ENCODE measurements at places on chromosomes 3 and 15.

DNA sequence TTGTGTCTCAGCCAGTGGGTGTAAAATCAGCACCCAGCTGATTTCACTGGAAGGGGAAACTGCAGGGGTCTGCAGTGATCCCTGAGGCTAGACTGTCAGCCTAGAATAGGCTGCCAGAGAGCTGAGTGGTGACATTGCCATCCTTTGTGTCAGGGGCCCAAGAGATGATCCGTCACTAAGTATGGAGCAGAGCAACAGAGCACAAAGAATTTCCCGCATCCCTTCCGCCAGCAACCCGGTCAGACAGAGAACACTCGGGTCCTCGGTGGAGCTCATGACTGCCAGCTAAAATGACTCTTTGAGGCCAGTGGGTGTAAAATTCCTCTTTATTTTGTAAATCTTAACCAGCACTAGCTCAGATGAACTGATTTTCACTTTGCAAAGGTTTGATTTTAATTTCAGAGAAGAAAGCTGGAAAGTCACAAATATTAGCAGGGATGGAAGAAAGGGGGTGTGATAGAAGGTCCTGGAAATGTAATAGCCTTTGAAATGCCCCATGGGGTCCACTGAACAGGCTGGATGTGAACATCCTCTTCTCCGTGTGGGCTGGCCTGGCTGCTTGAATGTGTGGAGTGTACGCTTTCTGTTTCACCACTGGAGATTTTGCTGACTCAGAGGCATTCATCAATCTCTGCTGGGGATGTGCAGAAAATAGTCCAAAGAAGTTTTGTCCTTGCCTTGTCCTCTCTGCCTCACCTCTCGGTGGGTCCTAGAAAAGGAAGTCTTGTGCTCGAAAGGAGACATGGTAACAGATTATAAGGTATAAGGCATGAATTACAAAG is 138.8 kb downstream of the SV2B start:
- no peak for DNase-seq

DNA sequence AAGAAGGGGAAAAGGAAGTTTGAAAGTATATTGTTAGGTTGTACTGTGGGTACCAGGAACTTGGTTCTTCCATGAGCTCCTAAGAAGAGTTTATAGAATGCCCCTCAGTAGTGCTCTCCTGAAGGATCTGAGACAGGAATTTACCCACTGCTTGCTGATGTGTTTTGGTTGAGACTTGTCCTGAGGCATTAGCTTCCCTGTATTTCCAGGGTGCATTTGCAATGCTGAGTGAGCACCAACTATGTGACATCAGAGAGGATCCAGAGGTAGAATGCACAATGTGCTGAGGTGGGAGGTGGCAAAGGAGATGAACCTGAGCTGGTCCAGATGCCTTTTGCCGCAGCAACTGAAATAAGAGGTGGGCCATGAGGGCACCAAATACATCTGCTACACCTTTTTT is 64.3 kb upstream of the LRRC3B start:
- DNase-seq, result no peak

- no peak for DNase-seq
Observed at GRCh38 chr3:61776390-61776789, 215.0 kb downstream of the PTPRG start.

- no peak for DNase-seq
Observed at GRCh38 chr3:24933401-24933800, 438.8 kb upstream of the THRB start.

GRCh38 chr3:105773291-105773690 is 95.5 kb downstream of the CBLB start:
- DNase-seq, result no peak

DNA sequence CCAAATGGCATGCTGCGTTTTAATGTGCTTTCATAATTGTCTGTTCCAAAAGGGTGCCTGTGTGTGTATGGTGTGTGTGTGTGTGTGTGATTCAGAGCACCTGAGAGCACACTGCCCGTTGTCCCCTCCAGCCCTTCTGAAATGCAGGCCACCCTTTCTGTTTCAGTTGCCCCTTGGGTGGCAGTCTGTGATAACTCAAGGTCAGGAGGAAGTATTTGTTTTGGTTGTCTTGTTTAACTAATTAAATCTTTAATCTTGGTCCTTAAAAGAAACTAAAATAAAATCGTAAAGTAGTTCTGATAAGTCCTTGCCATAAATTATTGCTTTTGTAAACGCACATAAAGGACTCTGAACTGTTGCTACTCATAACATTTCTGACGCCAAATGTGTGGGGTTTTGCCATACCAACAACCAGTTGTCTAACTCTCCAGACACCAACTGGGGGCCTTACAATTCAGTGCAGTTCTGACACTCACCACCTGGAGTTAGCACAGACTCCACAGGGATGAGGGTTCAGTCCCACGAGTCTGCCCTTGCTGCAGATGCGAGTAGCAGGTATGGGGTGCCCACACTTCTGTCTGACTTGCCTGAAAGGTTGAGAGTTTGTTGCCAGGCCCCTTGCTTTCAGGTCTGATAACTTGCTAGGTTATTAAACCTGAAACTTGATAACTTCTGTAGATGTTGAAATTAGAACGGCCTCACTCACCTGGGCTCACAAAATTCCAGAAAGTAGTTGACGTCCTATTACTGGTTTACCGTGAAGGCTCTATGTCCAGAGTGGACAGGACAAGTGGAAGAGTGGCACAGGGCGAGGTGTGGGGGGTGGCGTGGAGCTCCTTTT is 157.3 kb downstream of the IGF1R start:
- no peak for DNase-seq

DNA sequence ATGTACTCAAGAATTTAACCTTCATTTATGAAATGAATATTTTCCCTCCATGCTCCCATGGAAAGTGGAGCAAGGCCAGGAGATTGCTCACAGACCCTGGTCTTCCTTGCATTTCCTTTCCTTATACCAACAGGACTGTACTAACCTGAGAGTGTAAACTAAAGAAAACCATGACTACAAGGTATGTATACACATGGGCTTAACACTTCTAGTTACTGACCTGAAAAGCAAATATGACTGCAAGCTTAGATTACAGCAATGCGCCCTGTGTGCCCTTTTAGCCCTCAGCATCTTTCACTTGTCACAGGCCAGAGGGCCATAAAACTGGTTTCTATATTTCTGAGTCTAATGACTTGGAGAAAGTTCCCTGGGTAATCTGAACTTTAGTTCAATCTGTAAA is 52.1 kb downstream of the NEK10 start:
- no peak for DNase-seq

DNA sequence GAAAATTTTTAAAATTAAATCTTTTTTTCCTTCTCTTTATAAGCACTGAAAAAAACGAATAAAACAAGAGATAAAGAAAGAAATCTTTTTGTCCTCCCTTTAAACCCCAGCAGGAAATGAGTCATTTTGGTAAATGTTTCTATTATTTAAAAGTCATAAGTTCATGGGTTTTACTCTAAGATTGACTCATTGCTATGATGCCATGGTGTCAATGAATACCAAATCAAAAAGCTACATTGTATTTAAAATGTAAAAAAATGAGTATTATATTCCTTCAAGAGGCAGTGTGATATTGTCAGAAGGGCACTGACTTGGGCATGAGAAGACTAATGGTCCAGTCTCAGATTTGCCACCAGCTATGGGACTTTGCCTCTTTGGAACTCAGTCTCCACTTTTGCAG is 303.4 kb upstream of the DNAJC19 start:
- no peak for DNase-seq

DNA sequence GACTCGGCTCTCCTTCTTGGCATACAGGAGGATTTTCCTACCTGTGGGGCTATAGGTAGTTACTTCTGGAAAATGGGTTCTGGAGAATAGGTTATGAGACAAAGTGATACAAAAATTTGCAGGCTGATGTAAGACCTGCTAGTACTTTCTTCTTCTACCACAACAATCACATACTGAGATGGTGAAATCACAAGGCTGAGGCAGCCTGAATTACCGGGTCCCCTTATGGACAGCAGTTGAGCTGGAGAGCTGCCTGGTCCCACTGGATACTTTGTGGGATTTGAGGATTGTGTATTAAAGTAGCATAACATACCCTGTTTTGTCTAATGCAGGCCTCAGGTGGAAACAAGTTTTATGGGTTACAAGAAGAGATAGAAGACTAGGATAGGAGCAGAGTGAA is 86.5 kb upstream of the FAM98B start:
- no peak for DNase-seq

DNA sequence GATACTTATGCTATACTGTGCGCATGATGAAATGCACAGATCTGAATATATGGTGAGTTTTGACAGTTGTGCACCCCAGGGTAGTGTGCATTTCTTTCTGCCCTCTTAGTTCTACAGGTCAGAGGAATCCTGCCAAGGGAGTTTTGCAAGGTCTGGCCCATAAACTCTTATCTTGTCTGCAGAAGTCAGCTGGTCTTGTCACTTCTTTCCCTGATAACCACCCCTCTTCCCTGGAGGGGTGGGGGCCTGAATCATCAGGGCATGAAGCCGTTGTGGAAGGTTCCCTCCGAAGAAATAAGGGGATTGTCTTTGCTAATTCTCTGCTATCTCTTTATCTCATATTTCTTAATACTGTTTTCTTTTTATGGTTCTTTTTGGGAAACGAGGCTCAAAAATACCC is 30.4 kb downstream of the TRIM71 start:
- no peak for DNase-seq
